ENCODE measurements at places on chromosomes 12 and 14.

GRCh38 chr12:124617615-124618014, 50.2 kb upstream of the NCOR2 start:
- DNase-seq = peak; percentile 88

GRCh38 chr12:47736877-47737676, 11.8 kb upstream of the ENDOU start:
- DNase-seq = no peak

- no peak for DNase-seq
Measured at GRCh38 chr12:70652451-70652850, 15.2 kb upstream of the PTPRB start.

DNA sequence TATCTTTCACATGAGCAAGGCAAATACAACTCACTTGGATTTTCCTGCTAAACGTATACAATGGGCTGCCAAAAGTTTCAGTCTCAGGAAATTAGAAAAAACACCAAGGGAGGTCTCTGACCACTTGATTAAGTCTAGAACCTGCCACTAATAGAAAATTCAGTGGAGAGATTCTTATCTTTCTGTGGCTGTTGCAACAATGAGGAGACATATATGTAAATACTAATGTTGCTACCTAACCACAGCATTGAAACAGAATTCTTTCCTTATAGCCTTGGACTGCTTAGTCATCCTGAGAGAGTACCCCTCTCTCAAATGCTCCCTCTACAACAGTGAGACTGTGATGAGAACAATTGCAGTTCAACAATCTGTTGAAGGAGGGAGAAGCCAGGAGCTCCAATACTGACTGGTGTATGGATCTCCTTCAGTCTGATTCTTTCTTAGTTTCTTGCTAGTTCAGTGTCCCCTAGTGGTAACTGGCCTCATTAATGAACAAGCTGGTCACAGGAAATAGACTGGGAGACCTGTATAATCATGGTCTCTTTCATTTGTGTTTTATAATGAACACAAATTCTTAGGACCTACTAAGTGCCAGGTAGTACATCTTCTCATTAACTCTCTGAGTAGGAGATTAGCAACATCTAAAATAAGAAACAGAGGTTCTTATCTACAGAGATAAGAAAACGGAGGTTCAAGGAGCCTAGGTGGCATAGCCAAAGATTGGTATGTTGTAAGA, 164.5 kb downstream of the SLC38A4 start:
- DNase-seq = peak; percentile 61

- no peak for DNase-seq
Measured at GRCh38 chr14:101465795-101466448, 95.4 kb upstream of the DIO3 start.

All from NCI-H774 (cell line).